Right ventricle myocardium superior (tissue), 1 donor: ENCODE measurements at places on chromosomes 7 and 10. TPM values are rescaled to one million over a fixed set of nuclear protein-coding genes. Genes with fewer than 3 reads are reported as not detected.

GRCh38 chr7:32479574-32480200 is 10.5 kb downstream of the LSM5 start:
- DNase-seq = no peak

- no peak for DNase-seq
Observed at GRCh38 chr10:114779803-114780576, 41.6 kb upstream of the FHIP2A start.

DNA sequence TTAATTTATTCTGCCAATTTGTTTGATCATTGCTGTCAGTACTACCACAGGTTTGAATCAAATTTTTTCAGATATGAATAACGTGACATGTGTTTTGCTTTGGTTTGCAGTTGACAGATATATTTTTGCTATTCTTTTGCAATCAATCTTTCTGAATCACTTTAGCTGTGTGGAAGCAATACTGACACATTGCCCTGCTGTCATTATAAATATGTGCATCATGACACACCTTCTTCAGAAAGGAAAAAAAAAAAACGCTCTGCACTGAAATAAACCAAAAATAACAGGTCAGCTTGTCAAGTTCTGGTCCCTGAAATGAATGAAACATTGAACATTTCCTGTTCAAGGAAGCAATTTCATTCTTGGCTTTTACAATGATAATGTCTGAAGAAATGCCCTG is 93.8 kb upstream of the FAM13C start:
- no peak for DNase-seq

- DNase-seq = no peak
Observed at GRCh38 chr10:836782-837181, 94.7 kb downstream of the LARP4B start.

MAGI2 gene
- total RNA-seq = 3.9 TPM
